Right kidney (tissue), 9 donors: ENCODE measurements at places on chromosomes 12 and 14.

DNA sequence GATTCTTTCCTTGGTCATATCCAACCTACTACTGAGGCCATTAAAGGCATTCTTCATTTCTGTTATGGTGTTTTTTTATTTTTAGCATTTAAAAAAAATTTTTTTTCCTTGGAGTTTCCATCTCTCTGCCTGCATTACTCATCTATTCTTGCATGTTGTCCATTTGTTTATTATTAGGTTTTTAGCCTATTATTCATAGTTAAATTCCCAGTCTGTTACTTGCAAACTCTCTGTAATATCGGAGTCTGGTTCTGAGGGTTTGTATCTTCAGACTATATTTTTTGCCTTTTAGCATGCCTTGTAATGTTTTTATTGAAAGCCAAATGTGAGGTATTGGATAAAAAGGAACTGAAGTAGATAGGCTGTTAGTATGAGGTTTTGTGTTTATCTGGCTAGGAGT lies 284.3 kb downstream of the FUT8 start:
- no peak for DNase-seq

DNA sequence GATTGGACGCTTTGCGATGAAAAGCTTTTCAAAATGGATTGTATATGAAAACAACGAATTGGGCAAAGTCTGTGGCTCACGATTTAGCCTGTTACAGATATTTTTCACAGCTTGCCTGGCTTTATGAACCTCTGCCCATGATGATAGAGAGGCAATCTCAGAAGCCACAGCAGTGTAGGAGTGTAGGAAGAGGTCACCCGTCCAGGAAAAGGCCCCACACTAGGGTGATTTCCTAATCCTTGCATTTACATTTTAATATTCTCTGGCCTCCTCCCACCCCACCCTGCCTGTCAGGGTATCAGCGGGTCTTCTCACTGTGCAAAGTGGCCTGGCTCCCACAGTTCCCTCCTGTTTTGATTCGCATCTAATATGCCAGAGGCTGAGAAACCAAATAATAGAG lies 81.8 kb upstream of the FOXN3 start:
- no peak for DNase-seq

GRCh38 chr14:40402957-40403356 lies 970.7 kb upstream of the FBXO33 start:
- no peak for DNase-seq

- no peak for DNase-seq
These were observed 30.7 kb upstream of the EPS8 start for GRCh38 chr12:15819644-15820437.

GRCh38 chr14:34330846-34331245 lies 131.2 kb downstream of the SPTSSA start:
- DNase-seq: no peak

DNA sequence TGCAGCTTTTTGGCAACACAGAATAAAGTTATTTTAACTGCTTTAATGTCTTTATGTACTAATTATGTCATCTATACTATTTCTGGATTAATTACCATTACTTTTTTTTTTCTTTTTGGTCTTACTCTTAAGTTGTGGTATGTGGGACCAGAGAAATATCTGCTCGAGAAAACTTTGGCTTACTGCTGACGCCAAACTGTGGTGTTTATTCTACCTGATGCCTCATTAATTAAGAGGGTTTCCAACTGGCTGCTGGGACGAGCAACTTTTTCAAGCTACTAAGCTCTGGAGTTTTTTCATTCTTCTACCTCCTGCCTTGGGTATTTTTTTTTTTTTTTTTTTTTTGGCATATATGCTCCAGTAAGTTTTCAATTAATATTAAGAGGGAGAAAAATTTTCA lies 1257.5 kb downstream of the FSCB start:
- no peak for DNase-seq

DNA sequence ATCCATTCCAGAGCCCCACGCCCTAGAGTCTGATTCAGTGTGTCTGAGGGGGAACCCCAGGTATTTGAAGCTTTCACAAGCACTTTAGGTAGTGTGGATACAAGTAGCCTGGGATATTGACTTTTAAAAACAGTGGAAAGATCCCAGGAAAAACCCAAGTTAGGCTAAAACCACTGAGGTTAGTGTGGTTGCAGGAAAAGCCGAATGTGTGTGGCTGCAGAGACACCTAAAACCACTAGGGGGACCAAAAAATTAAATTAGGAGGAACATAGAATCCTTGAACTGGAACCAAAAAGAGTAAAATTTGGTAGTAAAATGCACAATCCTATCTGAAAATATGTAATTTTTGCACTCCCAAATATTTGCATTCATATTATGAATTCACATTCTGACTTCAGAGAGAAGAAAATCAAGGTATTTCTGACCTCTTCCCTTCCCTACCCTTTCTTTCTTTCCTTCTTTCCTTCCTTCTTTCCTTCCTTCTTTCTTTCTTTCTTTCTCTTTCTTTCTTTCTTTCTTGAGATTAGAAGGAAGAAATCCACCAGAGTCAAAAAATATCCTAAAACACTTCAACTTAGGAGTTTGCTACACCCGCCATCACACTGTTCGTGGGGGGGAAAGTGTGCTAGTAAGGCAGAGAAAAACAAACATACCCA lies 37.8 kb downstream of the SLCO1A2 start:
- no peak for DNase-seq

GRCh38 chr12:92041742-92042141 lies 103.9 kb downstream of the BTG1 start:
- no peak for DNase-seq

DNA sequence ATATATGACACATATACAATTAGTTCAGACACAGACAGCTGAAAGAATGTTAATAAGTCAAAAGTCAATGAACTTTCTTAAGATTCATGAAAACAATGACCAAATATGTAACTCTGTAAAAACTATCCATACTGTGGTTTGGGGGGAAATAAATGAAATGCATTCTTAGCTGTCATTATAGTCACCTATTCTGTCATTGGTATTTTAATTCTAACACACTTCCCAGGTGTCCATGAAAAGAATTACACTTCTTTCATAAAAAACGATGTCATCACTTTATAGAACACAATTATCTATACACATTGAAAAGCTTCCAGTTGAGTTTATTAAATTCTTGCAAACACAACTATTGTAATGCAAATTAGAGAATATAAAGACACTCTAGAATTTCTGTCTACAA lies 35.8 kb downstream of the PPFIA2 start:
- DNase-seq: no peak

GRCh38 chr12:31491841-31492598 lies 98.9 kb downstream of the DENND5B start:
- no peak for DNase-seq

GRCh38 chr12:83016218-83016835 lies 329.6 kb downstream of the TMTC2 start:
- DNase-seq: no peak

DNA sequence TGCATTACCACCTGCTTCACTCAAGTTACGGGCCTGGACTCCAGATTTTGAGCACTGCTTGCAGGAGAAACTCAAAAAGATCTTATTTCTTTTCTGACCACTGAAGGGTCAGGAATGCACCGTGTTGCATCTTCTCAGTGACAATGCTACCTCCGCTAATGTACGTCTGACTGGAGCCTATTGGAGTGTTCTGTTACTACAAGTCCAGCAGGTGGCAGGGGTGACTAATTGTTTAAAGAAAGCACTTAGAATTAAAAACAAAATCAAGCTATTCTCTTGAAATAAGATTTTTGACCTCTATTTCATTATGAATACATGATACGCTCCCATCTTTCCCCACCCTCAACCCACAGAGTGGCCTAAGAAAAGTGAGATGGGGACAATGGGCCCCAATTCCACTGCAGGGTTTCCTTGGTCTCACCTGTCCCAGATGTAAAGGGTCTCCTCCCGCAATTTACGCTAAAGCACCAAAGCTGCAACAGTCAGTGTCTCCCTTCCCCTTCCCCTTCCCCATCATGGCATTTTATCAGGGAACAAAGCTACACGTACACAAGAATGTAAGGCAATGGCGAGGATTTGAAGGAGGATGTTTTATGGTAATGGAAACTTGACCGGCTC lies 2.2 kb downstream of the TBPL2 start:
- peak; percentile 24 for DNase-seq

DNA sequence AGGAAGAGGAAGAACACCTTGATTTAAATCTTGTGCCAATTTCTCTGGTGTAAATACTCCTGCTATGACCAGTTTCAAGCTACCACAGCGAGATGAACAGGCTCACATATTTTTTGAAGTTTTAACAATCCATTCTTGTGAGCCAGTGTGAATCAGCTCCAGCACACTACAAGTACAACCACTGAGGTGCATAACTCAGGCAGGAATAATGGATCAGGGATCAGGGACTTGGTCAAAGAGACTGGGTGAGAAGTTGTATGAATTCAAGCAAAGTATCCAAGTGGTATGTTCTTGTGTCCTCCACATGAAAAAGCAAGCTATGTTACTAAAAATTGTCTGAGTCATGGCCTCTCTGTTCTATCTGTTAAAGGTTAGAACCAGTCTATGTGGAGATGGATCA lies 35.2 kb upstream of the KITLG start:
- no peak for DNase-seq

- peak; percentile 98 for DNase-seq
These were observed at the start of gene DHRS4 for GRCh38 chr14:23953464-23954278. TSS of gene DHRS4 (plus strand) at chr14:23953770. CDS start at chr14:23953789, 19 bp downstream.

GRCh38 chr14:39875028-39875427 lies 442.8 kb upstream of the FBXO33 start:
- DNase-seq: no peak

GRCh38 chr12:53049571-53050318 lies at the start of gene TNS2:
TSS of gene TNS2 (plus strand) at chr12:53050065. CDS start at chr12:53050186, 121 bp downstream.
- DNase-seq: peak; percentile 66

GRCh38 chr12:2490831-2491230 lies 303.9 kb upstream of the FKBP4 start:
- peak; percentile 13 for DNase-seq

- no peak for DNase-seq
These were observed 92.2 kb downstream of the ACSS3 start for GRCh38 chr12:81170072-81170471.

- DNase-seq: no peak
These were observed 20.3 kb upstream of the LMNTD1 start for GRCh38 chr12:25573346-25573745.
